ENCODE measurements at places on chromosomes 4 and X.

- peak; percentile 72 for DNase-seq
These were observed 90.9 kb downstream of the COMMD8 start for GRCh38 chr4:47372561-47372960.

DNA sequence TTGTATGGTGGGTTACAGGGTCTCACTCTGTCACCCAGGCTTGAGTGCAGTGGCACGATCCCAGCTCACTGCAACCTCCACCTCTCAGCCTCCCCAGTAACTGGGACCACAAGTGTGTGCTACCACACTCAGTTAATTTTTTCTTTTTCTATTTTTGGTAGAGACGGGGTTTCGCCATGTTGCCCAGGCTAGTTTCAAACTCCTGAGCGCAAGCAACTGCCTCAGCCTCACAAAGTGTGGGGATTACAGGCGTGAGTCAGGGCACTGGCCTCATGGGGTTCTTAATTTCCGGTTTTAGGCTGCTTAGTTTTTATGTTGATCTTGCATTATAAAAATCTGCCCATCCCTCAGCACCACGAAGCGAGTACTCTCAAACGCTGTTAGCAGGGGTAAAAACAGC lies 6.7 kb downstream of the BCAP31 start:
- no peak for DNase-seq

DNA sequence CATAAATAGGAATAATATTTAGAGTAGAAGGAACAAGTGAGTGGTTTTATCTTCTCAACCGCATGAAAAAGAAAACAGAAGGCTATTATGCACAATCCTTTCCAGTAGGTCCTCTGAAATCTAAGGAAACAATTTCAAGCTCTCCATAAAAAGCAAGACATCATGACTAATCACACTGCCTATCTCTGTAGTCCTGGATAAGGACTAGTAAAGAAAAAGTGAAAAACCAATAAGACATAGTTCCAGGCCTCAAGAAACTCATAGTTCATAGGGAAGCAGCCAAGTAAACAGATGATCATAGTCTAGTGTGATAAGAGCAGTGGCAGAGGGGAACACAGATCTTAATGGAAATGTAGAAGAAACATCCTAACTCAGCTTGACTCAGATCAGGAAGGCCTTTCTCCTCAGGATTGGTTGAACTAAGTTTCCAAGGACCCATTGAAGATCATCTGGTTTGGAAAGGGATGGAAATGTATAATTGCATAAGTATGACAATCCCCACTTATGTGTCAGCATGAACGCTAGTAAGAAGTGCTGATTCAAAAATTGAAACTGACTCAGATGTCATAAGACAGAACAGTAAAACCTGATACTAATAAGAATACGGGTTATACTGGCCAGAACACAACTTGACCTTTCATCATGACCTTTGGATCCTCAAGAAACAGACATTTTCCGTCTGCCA lies 155.3 kb downstream of the GRIA3 start:
- DNase-seq = no peak

DNA sequence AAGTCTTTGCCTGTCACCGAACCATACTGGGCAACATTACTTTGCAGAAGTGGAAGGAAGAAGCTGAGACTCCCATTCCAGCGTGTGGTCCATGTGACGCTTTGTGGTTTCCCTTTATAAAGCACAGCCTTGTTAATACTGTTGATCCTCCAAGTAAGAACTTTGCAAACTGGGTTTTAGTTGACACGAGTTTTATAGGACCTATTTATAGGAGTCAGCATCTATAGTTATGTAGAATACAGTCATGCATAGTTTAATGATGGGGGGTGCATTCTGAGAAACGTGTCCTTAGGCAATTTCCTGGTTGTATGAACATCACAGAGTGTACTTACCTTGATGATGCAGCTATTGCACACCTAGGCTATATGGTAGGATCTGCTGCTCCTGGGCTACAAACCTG lies 1879.4 kb upstream of the TENM3 start:
- DNase-seq = no peak

GRCh38 chr4:80831383-80832361 lies 198.8 kb upstream of the BMP3 start:
- DNase-seq = no peak

DNA sequence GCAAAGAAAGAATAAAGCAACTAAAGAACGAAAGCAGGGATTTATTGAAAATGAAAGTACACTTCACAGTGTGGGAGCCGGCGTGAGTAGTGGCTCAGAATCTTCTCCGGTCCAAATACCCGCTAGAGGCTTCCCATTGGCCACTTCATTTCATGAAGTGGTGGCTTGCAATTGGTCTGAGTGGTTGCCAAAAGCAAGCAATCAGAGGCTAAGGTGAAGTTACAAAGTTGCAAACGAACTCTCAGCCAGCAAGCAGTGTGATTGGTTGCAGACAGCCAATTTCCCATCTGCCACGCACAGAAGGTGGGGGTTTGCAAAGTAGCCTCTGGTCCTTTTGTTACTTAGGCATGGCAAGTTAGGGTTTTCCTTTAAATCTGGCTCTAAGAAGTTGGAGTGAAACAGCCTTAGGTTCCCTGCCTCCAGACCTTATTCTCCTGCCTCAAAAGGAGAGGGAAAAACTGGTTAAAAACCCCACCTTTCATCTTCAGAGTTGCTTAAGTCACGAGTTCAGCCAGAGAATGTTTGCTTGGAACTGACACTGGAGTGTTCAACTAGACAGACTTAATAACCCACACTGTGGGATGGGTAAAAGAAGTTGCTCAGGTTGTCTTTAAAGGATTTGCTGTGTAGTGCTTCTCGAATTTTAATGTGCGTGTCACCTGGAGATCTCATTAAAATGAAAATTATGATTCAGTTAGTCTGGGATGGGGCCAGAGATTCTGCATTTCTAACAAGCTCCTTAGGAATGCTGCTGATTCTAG lies 6.9 kb upstream of the CLOCK start:
- peak; percentile 78 for DNase-seq

GRCh38 chrX:17535229-17535628 lies 160.2 kb downstream of the NHS start:
- no peak for DNase-seq

DNA sequence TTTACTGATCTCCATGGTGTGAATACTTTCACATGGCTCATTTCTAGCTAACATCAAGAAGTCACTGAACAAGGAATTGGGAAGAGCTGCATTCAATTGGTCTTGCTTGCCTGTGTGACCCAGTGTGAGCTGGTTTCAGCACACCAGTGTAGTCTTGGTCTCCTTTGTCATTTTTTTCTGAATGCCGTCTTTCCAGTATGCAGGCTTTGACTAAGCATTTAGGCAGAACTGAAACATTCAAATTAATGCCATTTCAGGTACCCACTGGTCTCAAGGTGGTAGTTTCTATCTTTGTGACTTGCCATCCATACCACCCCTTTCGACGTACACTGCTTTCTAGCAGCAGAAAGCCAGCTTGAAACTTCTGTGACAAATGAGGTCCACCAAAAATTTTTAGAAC lies 550.5 kb upstream of the BOD1L1 start:
- no peak for DNase-seq

GRCh38 chr4:150039274-150040127 lies 38.7 kb upstream of the DCLK2 start:
- no peak for DNase-seq

DNA sequence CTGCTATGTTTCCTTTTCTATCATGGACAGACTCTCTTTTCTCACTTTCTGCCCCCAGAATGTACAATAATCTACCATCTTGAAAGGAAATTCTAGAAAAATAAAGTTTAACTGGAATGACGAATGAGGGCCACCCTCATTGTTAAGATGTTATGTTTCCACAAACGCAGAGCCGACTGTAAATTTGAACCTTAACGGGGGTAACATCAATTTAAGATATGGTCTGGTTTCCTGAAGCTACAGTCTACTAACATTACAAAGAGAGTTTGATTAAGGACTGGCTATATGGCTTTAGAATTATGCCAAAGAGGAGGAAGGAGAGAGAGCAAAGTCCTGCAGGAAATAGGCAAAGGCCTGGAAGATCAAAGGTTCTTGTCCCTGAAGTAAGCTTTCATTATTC lies 227.2 kb downstream of the USP46 start:
- DNase-seq = no peak

DNA sequence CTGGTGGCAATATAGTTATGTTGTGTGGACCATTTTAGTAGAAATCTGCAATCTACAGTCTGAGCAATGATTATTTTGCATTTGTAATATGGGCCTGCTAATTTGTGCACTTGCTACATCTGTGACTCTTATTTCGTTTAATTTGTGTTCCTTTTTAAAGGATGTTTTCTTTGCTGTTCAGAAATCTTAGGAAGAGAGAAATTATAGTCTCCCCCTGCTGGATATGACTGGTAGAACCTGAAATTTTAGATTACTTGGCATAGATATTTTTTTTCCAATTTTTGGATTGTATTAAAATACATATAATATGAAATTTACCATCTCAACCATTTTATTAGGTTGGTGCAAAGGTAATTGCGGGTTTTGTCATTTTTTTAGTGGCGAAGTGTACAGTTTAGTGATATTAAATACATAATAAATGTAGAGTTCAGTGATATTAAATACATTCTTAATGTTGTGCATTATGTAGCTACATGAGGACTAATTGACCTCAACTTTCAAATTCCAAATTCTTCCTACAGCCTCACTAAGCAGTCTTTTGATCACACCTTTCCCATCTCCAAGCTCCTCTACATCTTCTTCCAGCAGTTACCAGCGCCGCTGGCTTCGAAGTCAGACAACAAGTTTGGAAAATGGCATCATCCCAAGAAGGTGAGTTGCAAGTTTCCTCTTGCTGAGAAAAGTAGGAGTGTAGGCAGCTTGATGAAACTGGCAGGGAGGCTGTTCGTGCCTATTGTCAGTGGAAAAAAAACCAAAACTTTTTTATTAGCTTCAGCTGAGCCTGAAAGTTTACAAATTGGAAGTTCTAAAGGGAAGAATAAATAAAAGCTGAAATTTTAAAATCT lies 82.2 kb downstream of the FNIP2 start:
- DNase-seq = no peak

DNA sequence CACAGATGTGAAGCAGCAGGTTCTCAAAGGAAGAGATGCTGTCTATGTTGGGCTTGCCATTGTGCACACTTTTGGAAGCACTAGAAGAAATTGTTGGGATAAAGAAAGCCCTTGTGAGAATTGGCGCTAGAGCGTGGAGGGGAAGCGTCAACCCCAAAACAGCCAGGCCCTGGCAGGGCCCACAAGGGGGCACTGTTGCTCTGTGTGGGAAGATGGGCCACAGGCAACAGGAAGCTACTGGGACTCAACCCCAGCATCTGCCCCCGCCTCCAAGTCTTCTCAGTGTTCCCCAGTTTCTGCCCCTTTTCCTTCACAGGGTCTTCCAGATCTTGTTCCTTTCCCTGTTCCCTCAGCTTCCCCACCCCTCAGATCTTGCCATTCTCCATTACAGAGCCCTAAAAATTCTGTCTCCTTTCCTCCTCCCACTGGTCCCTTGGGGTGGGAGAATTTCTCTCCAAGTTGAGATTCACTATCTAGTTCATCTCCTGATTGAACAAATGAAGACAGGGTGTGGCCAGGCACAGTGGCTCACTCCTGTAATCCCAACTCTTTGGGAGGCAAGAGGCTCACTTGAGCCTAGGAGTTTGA lies 85.5 kb downstream of the STARD8 start:
- DNase-seq = no peak

DNA sequence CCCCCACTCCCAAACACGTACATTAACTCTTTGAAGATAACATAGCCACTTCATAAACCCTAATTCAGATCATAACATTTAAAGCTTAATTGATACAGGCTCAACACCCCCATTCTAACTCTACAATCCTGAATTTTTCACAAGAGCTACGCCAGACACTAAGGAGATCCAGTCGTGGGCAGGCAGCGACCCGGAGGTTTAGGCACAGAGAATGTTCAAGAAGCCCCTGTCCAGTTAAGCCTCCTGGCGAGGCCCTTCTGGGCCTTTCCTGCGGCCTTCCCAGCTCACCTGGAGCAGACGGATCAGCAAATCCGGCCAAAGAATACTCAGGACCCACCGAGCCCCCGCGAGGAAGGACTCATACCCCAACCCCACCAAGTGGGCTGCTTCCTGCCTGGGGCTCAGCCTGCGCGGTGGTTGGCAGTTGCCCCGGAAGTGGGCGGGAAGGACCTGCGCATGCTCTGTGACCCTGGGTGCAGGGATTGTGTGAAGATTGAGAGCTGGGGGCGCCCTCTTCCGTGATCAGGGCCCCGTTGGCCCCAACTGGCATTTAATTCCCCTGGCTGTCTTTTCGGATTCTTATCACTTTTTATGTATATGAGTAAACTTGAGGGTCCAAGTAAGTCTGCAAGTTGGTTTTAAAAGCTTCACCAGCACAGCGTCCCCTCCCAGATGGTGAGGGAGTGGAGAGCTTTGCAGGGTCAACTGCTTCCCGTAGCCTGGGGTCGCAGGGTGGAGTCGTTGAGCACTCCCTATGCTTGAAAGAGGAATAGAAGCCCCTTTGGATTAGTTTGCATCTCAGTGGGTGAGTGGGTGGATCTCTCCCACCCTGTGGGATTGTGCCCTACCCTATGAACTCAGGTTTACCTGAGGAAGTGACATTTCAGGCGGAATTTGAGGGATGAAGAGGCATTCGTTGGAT lies at the start of gene TRIM61:
Gene TRIM61, minus strand, starts transcription at position 415 of the 922 bp plus-strand sequence. CDS start 7,655 bp downstream, outside the sequence.
- DNase-seq = no peak

DNA sequence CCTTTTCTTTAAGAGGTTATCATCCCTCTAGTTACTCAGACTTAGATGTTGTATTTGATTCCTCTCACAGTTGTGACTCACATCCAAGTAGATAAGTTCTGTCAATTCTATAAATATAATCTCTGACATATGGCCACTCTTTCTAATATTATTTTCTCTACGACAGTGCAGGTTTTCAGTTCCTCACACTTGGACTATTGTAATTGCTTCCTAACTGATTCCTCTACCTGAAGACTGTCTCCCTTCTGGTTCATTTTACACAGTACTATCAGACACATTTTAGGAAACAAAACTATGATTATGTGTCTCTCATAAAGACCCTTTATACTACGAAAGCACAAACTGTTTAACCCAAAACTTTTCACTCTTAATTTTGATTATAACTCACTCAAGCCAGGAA lies 31.3 kb upstream of the GNRHR start:
- no peak for DNase-seq

- DNase-seq = no peak
These were observed 241.8 kb downstream of the DTHD1 start for GRCh38 chr4:36523182-36523581.

DNA sequence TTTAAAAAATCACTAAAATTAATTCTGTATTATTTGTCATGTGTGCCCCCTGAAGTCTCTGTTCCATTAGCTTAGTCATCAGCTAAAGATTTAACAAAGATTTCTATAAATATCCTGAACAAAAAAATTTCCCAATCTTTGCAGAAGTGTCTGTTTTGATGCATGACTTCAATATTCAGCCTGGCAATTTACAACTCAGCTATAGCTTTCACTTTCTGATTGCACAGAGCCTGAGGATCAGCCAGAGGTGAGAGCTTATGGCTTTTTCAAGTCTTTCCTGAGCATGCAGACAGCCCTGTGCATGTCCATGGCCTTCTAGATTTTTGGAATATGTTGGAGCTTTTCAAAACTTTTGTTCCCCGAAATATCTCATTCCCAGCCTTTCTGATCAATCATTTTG lies 420.1 kb downstream of the ZNF674 start:
- DNase-seq = no peak

All from NCI-H524 treated with DMSO at 0.1 percent for 48 hours (cell line).